ENCODE measurements at places on chromosomes 4 and X.

GRCh38 chrX:107146670-107147069 lies 28.0 kb upstream of the RBM41 start:
- DNase-seq = no peak

DNA sequence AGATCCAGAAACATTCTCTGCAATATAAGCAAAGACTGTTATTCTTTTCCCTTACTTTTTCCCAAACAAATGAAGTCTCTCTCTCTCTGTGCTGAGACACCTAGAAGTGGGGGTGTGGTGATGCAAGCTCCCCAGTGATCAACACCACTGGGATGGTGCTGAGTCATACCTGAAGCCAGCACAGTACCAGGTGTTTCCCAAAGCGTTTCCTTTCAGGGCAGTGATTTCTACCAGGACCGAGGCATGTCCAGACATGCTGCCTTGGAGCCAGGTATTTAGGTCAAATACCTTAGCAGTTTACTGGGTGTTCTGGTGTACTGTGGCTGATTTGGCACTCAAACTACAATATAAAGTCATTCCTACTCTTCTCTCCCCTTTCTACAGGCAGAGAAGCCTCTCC lies 726.5 kb downstream of the FAM133A start:
- no peak for DNase-seq

DNA sequence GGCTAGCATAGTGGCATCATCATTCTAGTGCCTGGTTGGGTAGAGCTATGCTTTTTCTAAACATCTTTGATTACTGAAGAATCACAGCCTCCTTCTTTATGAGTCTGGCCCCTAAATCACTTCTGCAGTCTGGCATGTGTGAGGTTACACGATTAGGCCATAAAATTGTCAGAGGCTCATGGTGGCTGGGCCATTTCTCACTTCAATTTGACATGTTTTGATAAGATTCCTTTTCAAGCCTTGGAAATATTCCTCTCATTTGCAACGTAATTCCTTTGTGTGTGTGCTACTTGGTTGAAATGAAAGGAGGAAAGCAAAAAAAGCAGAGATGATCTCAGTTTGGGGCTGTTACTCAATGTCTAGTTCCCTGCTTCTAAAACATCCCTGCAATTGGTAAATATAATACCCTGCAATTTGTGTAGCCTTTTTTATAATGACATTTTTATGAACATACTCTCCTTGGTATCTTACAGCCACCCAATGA lies 6.2 kb downstream of the CCKAR start:
- DNase-seq = no peak

GRCh38 chrX:24355095-24355494 lies 5.3 kb upstream of the SUPT20HL1 start:
- no peak for DNase-seq

DNA sequence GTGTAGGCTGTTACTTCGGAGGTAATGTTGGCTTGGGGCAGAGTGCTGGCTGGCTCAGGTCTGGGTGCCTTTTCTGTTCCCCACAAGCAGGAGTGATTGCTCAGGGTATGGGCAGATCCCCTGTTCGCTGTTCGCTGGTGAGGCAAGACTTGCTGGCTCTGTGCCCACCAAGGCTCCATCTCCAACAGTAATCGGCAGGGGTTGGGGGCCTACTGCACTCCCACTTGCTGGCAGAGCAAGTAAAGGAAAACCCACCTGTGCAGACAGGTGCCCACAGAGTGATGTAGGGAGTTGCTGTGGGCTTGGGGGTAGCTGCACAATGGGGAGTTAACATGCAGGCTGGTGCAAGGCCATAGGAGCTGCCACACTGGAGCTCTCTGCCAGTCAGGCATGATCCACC lies 8.0 kb upstream of the TMSB15C start:
- no peak for DNase-seq

DNA sequence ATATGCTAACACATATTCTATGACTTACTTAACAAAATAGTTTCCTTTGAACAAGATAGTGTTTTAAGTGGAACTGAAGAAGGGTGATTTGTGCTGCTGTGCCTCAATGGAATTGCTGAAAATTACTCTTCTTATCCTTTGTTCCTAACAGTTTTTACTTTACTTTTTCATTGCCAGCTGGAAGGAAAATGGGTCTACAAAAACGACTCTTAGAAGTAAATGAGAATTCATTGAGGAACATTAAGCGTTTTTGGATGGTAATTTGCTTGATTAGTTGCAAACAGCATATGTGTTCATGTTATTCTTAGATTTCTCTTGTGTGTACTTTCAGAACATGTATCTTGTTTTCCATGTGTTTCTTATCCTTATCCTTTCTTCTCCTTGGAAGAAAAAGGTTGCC lies 170.4 kb upstream of the VEGFC start:
- DNase-seq = no peak

GRCh38 chr4:36241771-36242170 lies 2.5 kb downstream of the ARAP2 start:
- DNase-seq = no peak

GRCh38 chr4:113941836-113942235 lies 37.6 kb downstream of the ARSJ start:
- no peak for DNase-seq

DNA sequence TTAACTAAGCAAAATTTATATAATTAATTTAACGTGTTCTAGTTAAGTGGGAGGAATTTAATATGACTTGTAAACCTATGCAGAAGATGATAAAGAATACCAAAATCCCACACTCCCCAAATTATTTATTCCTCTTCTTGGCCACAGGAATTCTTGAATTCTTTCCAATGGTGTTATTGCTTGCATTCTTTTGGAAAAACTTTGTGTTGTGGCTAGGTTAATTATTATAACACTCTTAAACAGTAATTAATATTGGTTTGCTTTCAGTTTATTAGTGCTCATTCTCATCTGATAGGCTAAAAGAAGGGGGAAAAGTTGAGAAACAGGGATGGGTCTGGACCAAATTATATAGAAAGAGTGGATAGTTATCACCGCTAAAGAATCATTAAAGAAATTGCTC lies 141.5 kb upstream of the PABPC4L start:
- no peak for DNase-seq

DNA sequence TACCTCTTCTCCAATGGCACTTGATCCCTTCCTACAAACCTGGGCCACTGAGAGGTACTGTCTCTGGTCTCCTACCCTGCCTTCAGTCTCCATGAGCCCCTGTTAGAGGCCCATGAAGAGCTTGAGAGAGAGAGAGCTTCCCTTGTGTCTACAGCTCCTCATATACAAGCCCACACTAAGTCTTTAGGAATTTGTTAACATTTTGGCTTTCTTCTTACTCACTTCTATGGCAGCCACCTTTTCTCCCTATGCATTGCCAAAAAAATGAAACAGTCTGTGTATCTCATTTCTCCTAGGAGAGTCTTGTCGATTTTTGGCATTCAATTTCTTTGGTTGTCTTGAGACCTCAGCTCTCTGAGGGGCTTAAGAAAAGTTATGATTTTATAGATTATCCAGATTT lies 90.9 kb upstream of the LNX1 start:
- DNase-seq = no peak

DNA sequence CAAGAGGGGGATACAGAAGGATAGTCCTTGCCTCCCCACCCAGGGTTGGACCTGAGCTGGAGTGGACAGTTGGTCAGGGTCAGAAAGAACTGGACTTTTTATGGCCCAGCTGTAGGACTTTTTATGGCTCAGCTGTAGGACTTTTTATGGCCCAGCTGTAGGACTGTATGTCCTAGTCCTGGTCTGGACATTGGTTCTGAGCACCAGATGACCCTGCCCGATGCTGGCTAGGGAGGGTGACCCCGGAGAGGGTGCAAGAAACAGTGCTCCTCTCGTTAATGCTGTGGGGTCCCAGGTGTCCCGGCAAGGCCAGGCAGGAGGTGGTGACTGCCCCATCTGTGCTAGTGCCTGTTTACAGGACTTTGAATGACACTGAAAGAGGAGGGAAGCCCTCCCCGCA lies 2.0 kb upstream of the LETM1 start:
- no peak for DNase-seq

GRCh38 chr4:2932951-2933565 lies 30.1 kb downstream of the NOP14 start:
- DNase-seq = no peak

- DNase-seq = no peak
These were observed 17.8 kb downstream of the TBC1D1 start for GRCh38 chr4:37908488-37909331.
